H7 (cell line): ENCODE measurements at places on chromosomes 5 and 9. TPM values are rescaled to one million over a fixed set of nuclear protein-coding genes. Genes with fewer than 3 reads are reported as not detected.

Gene SUSD3
- 20.3 and 25.1 TPM in 2 replicates for total RNA-seq

Gene TGFBI
- total RNA-seq, result 3.2 and 4.3 TPM in 2 replicates

Gene PCDHA3
- total RNA-seq, result not detected in 2 replicates

Gene IL33
- total RNA-seq, result 0.33 and 1.2 TPM in 2 replicates

Gene ANKRD20A1
- not detected in 2 replicates for total RNA-seq

Gene ATP10B
- 0.03 TPM in 1 of 2 replicates, not detected in the other for total RNA-seq

Gene TLX3
- total RNA-seq, result not detected in 2 replicates

Gene ST8SIA4
- total RNA-seq, result 1.00 and 2.5 TPM in 2 replicates

Gene ARRDC3
- total RNA-seq, result 21.3 and 23.7 TPM in 2 replicates

Gene CDKN2B-AS1
- 0.07 TPM in 1 of 2 replicates, not detected in the other for total RNA-seq

Gene SPINK7
- total RNA-seq, result not detected in 2 replicates

Gene TAF11L13
- total RNA-seq, result not detected in 2 replicates

Gene IFNA21
- not detected in 2 replicates for total RNA-seq

Gene TBCA
- total RNA-seq, result 172 and 220 TPM in 2 replicates
